ENCODE measurements at places on chromosomes 1 and 21. TPM values are rescaled to one million over a fixed set of nuclear protein-coding genes. Genes with fewer than 3 reads are reported as not detected.
A peak's percentile ranks its signal among the peaks of the same experiment; 100 is the strongest.

DISP3 gene
- 0.18 TPM for total RNA-seq

- H3K4me3 ChIP-seq = no peak overlapping the region
- no peaks in the 10 kb centered on the region for H3K36me3 ChIP-seq
- no peaks in the 10 kb centered on the region for H3K4me1 ChIP-seq
Measured at GRCh38 chr1:30258876-30259275, 464.5 kb downstream of the MATN1 start.

GRCh38 chr1:166379447-166379846 is 212.6 kb upstream of the FAM78B start:
- H3K27ac ChIP-seq = no peak overlapping the region
- peaks cover 5% of the 10 kb centered on the region for H3K27me3 ChIP-seq
- DNase-seq = no peak
- peaks cover 2% of the 10 kb centered on the region for H3K4me1 ChIP-seq

HSF2BP gene
- total RNA-seq = 0.15 TPM

MROH9 gene
- not detected for total RNA-seq

DNA sequence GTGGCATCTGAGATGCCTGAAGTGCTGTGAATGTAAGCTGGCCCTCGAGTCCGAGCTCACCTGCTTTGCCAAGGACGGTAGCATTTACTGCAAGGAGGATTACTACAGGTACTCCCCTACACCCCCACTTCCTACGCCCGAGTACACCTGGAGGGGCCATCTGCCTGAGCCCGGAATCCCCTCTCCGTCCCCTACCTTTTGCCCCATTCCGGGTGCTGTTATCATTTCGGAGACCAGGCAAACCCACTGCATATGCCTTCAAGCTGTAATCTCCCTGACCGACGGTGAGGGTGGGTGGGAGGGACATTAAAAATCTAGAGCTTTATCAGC is 2.9 kb downstream of the LHX9 start:
- peaks cover 85% of the 10 kb centered on the region for H3K27me3 ChIP-seq
- H3K27ac ChIP-seq = no peak overlapping the region
- no peak for DNase-seq
- peaks cover 56% of the 10 kb centered on the region for H3K4me1 ChIP-seq
- no peaks in the 10 kb centered on the region for H3K36me3 ChIP-seq

BCL2L15 gene
- 2.9 TPM for total RNA-seq

DNA sequence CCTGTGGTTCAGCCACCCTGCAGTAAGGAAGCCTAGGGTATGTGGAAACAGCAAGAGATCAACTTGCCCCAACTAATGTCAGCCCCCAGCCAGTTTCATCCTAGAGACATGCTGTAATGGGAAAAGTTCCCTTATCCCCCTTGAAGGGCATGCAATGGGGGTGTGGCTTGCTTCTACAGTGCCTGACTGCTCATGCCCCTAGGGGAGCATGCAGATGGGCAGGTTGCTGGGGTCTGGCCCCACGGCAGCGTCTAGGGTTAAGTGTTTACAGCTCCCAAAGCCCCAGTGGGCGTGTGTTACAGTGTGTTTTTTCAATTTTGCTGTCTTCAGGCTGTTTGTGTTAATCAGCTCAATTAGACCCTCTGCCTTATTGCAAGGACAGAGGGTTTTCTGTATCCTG is 1105.9 kb downstream of the AMY1C start:
- no peaks in the 10 kb centered on the region for H3K4me1 ChIP-seq
- H3K36me3 ChIP-seq = no peaks in the 10 kb centered on the region
- no peak for DNase-seq
- H3K27ac ChIP-seq = no peak overlapping the region
- no peak overlapping the region for H3K4me3 ChIP-seq

DNA sequence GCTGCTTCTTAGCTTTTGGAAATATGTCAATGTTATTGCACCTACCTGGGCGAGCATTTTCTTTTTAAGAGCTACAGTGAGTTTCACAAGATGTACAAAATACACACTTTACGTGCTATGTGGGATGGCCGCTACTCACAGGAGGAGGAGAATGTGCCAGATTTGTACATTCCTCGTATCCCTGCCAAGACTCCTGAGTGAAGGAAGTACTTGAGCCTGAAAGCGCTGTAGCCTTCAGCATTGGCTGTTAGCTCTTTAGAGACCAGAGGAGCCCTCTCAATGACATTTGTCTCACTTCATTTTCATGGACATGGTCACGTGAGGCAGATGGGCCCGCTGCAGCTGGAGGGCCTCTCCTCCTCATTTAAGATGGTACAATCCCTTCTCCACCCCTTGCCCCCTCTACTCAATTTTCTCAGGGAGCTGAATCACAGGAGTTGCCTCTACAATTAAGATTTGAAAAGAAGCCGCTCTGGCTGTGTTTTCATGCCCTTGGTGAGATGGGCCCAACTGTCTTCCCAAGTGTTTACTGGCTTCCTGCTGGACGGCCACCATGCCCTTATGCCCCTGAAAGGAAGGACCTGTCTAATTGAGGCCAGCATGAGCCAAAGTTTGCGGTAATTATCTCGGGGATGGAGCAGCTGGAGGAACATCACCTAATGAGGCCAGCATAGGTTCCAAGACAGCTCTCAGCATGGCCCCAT is 442.6 kb downstream of the PRDM2 start:
- no peak for DNase-seq
- no peak overlapping the region for H3K27ac ChIP-seq
- no peaks in the 10 kb centered on the region for H3K36me3 ChIP-seq
- H3K4me3 ChIP-seq = no peak overlapping the region
- no peaks in the 10 kb centered on the region for H3K4me1 ChIP-seq

FAM78B gene
- total RNA-seq = 0.10 TPM

CYP4A11 gene
- total RNA-seq = not detected

ADORA1 gene
- total RNA-seq = not detected

AJAP1 gene
- total RNA-seq = not detected

- H3K27ac ChIP-seq = peak overlapping the region; percentile 33
- no peak for DNase-seq
- H3K27me3 ChIP-seq = peaks cover 3% of the 10 kb centered on the region
- no peak overlapping the region for H3K4me3 ChIP-seq
- peaks cover 23% of the 10 kb centered on the region for H3K4me1 ChIP-seq
Measured at GRCh38 chr21:34205811-34206571, 132.6 kb downstream of the MRPS6 start.

BTF3L4 gene
- total RNA-seq = 35.0 TPM

- no peaks in the 10 kb centered on the region for H3K27me3 ChIP-seq
- H3K27ac ChIP-seq = no peak overlapping the region
- H3K4me3 ChIP-seq = no peak overlapping the region
- H3K4me1 ChIP-seq = peaks cover 48% of the 10 kb centered on the region
Measured at GRCh38 chr1:207813512-207813881, 61.6 kb downstream of the CD46 start.

MATN1 gene
- total RNA-seq = not detected

C1orf87 gene
- not detected for total RNA-seq

DNA sequence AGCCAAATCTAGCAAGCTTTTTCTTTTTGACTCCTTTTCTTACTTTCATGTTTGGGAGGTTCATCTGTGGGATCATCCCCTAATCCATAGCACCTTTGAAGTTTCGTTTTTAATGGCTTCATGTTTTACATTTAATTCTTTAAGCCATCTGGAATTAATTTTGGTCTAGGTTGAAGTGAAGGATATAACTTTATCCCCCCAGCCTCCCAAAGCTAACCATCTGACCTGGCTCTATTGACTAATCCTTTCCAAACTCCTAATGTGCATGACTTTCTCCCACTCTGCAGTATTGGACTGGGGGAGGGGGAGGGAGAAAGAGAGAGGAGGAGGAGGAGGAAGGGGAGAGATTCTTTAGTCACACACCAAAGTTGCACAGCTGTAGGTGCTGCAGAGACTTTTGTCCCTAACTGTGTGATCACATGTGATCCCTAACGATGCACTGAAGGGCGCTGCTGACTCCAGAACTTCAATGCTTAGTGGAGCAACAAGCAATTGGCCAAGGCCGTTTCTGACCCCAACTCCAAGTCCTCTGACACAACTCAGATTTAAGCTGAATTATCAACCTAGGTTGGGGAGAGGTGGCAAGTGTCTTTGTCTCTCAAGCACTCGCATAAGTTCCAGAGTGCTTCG is 191.6 kb downstream of the HUNK start:
- peaks cover 2% of the 10 kb centered on the region for H3K27me3 ChIP-seq
- no peak overlapping the region for H3K4me3 ChIP-seq
- no peak for DNase-seq
- no peak overlapping the region for H3K27ac ChIP-seq
- H3K36me3 ChIP-seq = no peaks in the 10 kb centered on the region

GRCh38 chr1:204769997-204770396 is 84.5 kb upstream of the LRRN2 start:
- no peaks in the 10 kb centered on the region for H3K4me1 ChIP-seq
- no peaks in the 10 kb centered on the region for H3K36me3 ChIP-seq
- peaks cover 59% of the 10 kb centered on the region for H3K27me3 ChIP-seq
- no peak for DNase-seq
- H3K4me3 ChIP-seq = no peak overlapping the region

DNA sequence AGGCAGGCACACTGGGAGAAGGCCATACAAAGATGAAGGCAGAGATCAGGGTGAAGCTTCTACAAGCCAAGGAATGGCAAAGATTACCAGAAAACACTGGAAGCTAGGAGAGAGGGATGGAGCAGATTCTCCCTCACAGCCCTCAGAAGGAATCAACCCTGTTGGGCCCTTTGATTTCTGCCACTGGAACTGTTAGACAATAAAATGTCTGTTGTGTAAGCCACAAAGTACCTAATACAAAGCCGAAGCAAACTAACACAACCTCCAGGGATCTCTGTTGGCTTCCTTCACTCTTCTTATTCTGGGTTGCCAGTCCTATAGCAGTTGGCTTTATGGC is 1.7 kb upstream of the PLA2G2A start:
- no peak overlapping the region for H3K27ac ChIP-seq
- H3K4me3 ChIP-seq = no peak overlapping the region
- no peaks in the 10 kb centered on the region for H3K36me3 ChIP-seq
- DNase-seq = no peak
- H3K27me3 ChIP-seq = peaks cover 8% of the 10 kb centered on the region

GRCh38 chr1:171794085-171794484 is 12.6 kb downstream of the METTL13 start:
- no peak overlapping the region for H3K4me3 ChIP-seq
- H3K4me1 ChIP-seq = peaks cover 32% of the 10 kb centered on the region
- DNase-seq = peak; percentile 70
- peaks cover 81% of the 10 kb centered on the region for H3K36me3 ChIP-seq
- peak overlapping the region; percentile 83 for H3K27ac ChIP-seq

GRCh38 chr1:186750257-186750656 is 70.0 kb upstream of the PTGS2 start:
- no peak overlapping the region for H3K4me3 ChIP-seq
- no peak overlapping the region for H3K27ac ChIP-seq
- no peak for DNase-seq
- H3K36me3 ChIP-seq = no peaks in the 10 kb centered on the region
- H3K4me1 ChIP-seq = no peaks in the 10 kb centered on the region

AZIN2 gene
- 3.9 TPM for total RNA-seq

TRAPPC10 gene
- total RNA-seq = 76.5 TPM

DNA sequence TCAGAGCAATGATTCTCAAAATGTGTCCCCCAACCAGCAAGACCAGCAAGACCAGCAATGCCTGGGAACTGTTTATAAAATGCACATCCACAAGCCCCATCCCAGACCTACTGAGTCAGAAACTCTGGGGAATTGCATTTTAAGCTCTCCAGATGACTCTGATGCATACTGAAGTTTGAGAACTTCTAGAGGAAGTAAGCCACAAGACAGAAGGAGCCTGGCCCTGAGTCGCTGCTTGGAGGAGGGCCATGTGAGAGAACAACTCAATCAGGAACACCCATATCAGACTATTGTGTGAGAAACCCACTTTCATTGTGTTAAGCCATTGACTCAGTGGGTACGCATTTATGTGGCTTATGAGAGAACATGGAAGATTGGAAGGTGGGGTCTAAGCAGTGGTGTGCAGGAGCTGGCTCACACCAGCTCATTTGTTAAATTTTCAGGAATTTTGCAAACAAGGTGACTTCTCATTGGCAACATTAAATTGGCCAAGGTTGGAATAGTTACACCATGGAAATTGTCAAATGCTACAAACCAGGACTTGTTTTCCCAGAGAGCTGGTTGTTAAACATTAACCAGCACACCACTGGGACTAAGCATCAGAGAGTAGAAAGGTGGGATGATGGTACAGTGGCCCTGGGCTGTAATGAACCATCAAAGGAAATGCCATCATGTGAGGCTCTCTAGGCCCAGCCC is 38.9 kb downstream of the ATP1A1 start:
- peaks cover 17% of the 10 kb centered on the region for H3K36me3 ChIP-seq
- no peak for DNase-seq
- peaks cover 24% of the 10 kb centered on the region for H3K4me1 ChIP-seq
- H3K27me3 ChIP-seq = no peaks in the 10 kb centered on the region
- no peak overlapping the region for H3K4me3 ChIP-seq

- no peak overlapping the region for H3K27ac ChIP-seq
- peaks cover 66% of the 10 kb centered on the region for H3K27me3 ChIP-seq
- no peak overlapping the region for H3K4me3 ChIP-seq
- no peaks in the 10 kb centered on the region for H3K36me3 ChIP-seq
Measured at GRCh38 chr21:41772351-41773080, 5.7 kb upstream of the RIPK4 start.

FABP3 gene
- not detected for total RNA-seq

DNA sequence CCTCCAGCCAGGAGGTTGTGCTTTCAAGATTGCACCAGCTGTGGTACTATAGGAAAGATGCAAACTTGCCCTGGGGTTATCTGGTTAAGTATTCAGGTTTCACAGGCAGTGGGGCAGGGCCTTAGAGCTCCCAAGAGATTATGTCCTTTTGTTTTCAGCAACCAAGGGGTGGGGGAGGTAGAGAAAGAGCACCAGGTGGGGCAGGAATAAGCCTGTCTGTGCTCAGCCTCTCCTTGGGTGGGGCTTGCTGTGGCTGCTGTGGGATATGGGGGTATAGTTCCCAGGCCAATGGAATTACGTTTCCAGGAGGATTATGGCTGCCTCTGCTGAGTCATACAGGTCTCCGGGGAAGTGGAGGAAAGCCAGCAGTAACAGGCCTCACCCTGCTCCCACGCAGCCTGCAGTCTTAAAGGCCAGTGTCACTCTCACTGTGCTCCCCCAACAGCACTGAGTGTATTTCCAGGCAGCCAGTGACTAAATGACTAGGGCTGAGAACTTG is 508.6 kb downstream of the RWDD3 start:
- H3K36me3 ChIP-seq = no peaks in the 10 kb centered on the region
- no peak for DNase-seq
- H3K27me3 ChIP-seq = no peaks in the 10 kb centered on the region

DNA sequence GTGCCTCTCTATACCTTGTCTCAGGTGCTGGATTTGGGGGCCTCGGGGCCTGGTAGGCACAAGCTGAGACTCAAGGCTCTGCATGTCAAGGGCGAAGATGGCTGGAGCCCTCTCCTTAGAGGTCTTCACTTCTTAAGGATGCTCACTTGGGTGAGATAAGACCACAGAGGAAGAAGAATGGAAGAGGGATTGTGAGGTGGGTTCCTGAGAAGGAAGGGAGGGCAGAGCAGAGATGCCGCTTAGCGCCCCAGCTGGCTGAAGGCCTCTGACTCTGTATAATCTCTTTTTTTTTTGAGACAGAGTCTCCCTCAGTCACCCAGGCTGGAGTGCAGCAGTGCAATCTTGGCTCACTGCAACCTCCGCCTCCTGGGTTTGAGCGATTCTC is 32.2 kb downstream of the SOX13 start:
- peaks cover 47% of the 10 kb centered on the region for H3K4me1 ChIP-seq
- H3K4me3 ChIP-seq = peak overlapping the region; percentile 9
- DNase-seq = no peak
- H3K36me3 ChIP-seq = no peaks in the 10 kb centered on the region

Measured in activated CD4-positive, alpha-beta memory T cell treated with anti-CD3 and anti-CD28 coated beads, Interleukin-2, amount 10 ng/mL, durations not matched to agents 7 days and 5 days (primary cell).